GM23248 (cell line): ENCODE measurements at places on chromosomes 13 and 19. TPM values are rescaled to one million over a fixed set of nuclear protein-coding genes. Genes with fewer than 3 reads are reported as not detected.
A peak's percentile ranks its signal among the peaks of the same experiment; 100 is the strongest.

GRCh38 chr19:47274891-47275761 is 441 bp downstream of the INAFM1 start:
- H3K27me3 ChIP-seq, result no peaks in the 10 kb centered on the region
- peaks cover 27% of the 10 kb centered on the region for H3K4me1 ChIP-seq
- H3K27ac ChIP-seq, result peak overlapping the region; percentile 92
- peak; percentile 64 for DNase-seq
- H3K4me3 ChIP-seq, result peak overlapping the region; percentile 64
- H3K36me3 ChIP-seq, result no peaks in the 10 kb centered on the region

- no peaks in the 10 kb centered on the region for H3K36me3 ChIP-seq
- peaks cover 13% of the 10 kb centered on the region for H3K4me1 ChIP-seq
- H3K27ac ChIP-seq, result peak overlapping the region; percentile 33; the same call in 1 of the 2 replicates
- peak; percentile 48 for DNase-seq
Observed at GRCh38 chr19:29293736-29294342, 80.9 kb upstream of the UQCRFS1 start.

- peak within 1 kb of the TSS; percentile 73 for H3K27ac ChIP-seq
- no peaks in the 10 kb centered on the region for H3K27me3 ChIP-seq
- H3K4me3 ChIP-seq, result peak within 1 kb of the TSS; percentile 93
- DNase-seq, result peak; percentile 96
- H3K36me3 ChIP-seq, result no peaks in the 10 kb centered on the region
- no peaks in the 10 kb centered on the region for H3K4me1 ChIP-seq
Observed at GRCh38 chr19:23914402-23915286, at the start of gene ZNF726. Gene ZNF726, plus strand, starts transcription at chr19:23914886. Its CDS starts 109 bp downstream, at chr19:23914995.

Gene KIR3DL2
- polyA plus RNA-seq, result not detected in 2 replicates

GRCh38 chr19:33508941-33509614 is 12.5 kb downstream of the PEPD start:
- no peaks in the 10 kb centered on the region for H3K36me3 ChIP-seq
- H3K4me1 ChIP-seq, result no peaks in the 10 kb centered on the region
- DNase-seq, result no peak
- H3K27ac ChIP-seq, result no peak overlapping the region
- H3K4me3 ChIP-seq, result no peak overlapping the region

Gene NOVA2
- polyA plus RNA-seq, result not detected in 2 replicates

- H3K36me3 ChIP-seq, result no peaks in the 10 kb centered on the region
- 0 out of 2 replicates have a peak, but pooled peaks cover 6% of the 10 kb centered on the region for H3K4me1 ChIP-seq
- peak overlapping the region; percentile 81 for H3K4me3 ChIP-seq
- no peak overlapping the region for H3K27ac ChIP-seq
- peak; percentile 86 for DNase-seq
- no peaks in the 10 kb centered on the region for H3K27me3 ChIP-seq
Observed at GRCh38 chr19:56080669-56081401, 40.3 kb downstream of the ZNF787 start.

- peaks cover 53% of the 10 kb centered on the region for H3K27me3 ChIP-seq
- no peaks in the 10 kb centered on the region for H3K36me3 ChIP-seq
- H3K27ac ChIP-seq, result no peak overlapping the region
- no peaks in the 10 kb centered on the region for H3K4me1 ChIP-seq
Observed at GRCh38 chr13:51997641-51998330, 13.5 kb downstream of the ATP7B start.

DNA sequence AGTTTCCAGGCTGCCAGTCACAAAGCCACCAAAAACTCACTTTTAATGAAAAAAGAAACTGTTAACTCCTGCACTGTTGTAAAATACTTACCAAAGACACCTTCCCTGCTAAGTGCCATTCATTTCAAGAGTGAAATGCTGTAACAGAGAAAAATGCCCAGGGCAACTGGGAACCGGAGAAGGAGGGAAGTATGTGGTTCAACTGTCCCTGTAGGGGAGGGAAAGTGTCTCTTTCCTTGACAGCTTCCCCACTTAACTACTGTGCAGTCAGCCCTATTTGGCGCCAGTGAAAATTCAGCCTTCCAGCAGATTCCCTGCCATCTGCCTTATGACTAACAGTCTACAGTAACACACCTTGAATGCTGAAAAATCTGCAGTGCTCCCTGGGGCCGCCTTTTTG is 789.0 kb downstream of the DIAPH3 start:
- H3K36me3 ChIP-seq, result no peaks in the 10 kb centered on the region
- no peaks in the 10 kb centered on the region for H3K27me3 ChIP-seq
- H3K27ac ChIP-seq, result no peak overlapping the region
- H3K4me1 ChIP-seq, result no peaks in the 10 kb centered on the region
- H3K4me3 ChIP-seq, result no peak overlapping the region
